ENCODE measurements at places on chromosomes 11 and 22.

DNA sequence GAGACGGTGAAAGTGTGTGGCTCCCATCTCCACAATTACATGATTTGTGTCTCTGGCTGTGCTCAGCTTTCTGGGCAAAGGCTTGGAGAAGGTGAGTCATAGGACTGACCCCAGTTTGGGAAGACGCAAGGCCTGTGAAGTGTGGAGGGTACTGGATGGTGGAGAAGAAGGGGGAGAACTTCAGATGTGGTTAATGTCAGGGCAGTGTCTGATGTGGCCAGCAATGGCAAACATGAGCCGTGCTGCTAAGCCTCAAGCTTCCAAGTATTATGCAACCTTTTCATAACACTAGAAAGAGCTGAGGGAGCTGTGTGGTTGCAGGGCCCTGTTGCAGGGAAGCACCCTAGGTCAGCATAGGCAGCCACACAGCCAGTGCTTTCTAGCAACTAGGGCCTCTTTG is 110.9 kb downstream of the NTM start:
- no peak for DNase-seq

DNA sequence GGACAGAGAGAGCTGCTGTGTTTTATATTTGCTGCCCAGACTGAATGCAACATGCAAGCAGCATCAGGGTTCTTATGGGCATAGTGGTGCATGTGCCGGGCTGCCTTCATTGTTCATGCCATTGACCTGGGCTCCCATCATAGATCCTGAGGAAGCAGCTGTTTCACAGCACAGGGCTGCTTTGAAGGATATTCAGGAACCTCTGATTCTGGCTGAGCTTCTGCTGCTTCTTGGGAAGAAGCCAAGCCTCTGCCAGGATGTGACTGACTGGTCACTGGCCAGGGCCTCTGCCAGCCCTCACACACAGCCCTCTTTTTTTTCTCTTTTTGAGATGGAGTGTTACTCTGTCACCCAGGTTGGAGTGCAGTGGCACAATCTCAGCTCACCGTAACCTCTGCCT is 43.3 kb downstream of the CYB5R2 start:
- no peak for DNase-seq

DNA sequence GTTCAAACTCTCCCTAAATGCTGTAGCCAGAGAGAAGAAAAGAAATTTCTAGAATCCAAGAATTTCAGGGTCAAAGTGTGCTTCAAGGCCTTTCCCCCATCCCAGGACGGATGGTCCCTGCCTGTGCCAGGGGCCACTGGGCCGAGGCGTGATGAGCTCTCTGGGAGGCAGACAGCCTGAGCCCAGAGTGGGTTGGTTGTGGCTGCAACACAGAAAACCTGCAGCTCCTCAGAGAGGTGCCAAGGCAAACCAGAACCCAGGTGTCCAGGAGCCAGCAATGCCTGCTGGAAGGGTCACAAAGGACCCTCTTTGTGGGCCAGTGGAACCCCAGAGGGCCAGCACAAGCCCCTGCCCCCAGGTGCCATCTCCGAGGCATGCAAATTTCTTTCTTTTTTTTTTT is 2.6 kb upstream of the APOL6 start:
- DNase-seq, result no peak

GRCh38 chr11:11016943-11017342 is 159.1 kb upstream of the ZBED5 start:
- no peak for DNase-seq

DNA sequence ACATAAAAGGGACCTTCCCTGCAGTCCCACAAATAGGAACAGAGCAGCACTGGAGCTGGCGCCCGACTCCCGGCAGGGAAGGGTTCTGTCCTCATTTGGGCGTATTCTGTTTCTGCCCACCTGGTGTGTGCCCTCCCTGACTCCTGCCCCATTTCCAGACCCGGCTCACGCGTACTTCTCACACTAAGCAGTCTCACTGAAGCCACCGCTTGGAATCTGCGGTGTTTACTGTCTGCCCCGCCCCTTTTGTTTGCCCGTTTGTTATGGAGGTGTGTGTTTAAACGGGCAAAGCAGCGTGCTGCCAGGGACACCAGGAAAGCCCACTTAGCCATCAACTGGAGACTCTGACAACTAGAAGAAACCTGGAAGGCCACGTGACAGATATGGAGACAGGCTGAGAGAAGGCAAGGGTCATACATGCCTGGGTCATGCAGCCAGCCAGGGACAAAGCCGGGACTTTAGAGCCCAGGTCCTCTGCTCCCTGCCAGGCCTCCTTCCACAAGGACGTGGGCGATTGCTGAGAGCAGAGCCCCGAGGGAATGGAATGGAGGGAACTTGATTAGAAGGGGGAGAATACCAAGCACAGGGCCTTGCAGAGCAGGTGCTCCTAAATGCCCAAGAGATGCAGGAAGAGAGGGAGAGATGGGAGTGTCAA is 8.7 kb upstream of the EFCAB6 start:
- no peak for DNase-seq

DNA sequence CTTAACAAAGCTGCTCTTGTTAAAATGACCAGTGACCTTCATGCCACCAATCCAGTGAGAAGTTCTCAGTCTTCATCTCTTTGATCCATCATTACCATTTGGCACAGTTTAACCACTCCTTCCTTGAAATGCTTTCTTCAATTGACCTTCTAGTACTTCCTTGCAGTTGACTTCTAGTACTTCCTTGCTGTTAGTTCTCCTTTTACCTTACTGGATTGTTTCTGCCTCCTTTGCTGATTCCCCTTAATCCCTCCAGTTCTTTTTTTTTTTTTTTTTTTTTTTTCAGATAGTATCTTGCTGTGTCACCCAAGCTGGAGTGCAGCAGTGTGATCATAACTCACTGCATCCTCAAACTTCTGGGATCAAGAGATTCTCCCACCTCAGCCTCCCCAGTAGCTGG is 66.0 kb upstream of the HORMAD2 start:
- DNase-seq, result no peak

- no peak for DNase-seq
Observed at GRCh38 chr11:22491555-22492225, 133.9 kb downstream of the FANCF start.
